ENCODE measurements at places on chromosomes 4 and X.

DNA sequence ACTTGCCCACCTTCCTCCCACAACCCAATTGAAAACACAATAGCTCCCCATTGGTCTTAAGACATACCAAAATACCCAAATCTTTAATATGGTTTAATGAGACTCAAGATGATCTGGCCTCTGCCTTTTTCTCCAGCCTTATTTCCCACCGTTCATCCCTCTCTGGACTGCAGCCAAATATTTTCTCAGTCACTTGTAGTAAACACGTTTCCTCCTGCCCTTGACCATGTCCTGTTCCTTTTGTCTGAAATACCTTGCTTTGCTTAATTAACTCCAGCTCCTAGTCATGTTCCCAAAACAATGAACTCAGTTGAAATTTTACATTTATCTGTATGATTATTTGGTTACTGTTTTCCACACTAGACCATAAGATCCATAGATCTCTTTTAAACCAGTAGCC is 8.4 kb upstream of the NUP54 start:
- DNase-seq: no peak

GRCh38 chr4:42646999-42647541 is 9.8 kb downstream of the ATP8A1 start:
- DNase-seq: no peak

GRCh38 chrX:39690541-39691415 is 407.0 kb downstream of the BCOR start:
- DNase-seq: no peak

DNA sequence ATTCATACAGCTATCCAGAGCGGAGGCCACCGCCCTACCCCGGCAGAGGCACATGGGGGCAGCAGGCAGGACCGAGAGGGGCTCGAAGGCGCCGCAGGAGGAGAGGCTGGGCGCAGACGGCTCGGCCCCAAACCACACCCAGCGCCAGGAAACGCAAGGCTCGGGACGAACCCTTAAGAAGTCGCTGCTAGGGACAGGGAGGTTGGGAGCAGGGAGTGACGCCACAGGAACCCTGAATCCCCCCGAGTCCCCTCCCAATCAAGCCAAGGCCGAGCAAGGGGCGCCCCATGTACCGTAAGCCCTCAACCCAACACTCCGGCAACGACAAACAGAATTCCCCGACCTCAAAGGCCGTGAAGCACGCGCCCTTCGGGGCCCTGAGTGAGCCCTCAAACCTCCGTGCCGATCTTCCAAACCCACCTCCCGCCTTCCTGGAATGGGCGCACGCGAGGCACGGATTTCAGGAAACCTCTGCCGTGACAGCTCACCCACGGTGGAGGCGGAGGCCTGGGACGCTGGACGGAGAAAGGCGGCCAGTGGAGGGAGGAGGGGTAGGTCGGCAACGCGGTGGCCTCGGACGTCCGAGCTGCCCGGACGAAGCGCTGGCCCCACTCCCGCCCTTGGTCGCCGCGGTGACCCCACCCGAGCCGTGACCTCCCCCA is 1.8 kb downstream of the ZFYVE28 start:
- DNase-seq: no peak

DNA sequence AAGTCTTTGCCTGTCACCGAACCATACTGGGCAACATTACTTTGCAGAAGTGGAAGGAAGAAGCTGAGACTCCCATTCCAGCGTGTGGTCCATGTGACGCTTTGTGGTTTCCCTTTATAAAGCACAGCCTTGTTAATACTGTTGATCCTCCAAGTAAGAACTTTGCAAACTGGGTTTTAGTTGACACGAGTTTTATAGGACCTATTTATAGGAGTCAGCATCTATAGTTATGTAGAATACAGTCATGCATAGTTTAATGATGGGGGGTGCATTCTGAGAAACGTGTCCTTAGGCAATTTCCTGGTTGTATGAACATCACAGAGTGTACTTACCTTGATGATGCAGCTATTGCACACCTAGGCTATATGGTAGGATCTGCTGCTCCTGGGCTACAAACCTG is 1879.4 kb upstream of the TENM3 start:
- DNase-seq: no peak

DNA sequence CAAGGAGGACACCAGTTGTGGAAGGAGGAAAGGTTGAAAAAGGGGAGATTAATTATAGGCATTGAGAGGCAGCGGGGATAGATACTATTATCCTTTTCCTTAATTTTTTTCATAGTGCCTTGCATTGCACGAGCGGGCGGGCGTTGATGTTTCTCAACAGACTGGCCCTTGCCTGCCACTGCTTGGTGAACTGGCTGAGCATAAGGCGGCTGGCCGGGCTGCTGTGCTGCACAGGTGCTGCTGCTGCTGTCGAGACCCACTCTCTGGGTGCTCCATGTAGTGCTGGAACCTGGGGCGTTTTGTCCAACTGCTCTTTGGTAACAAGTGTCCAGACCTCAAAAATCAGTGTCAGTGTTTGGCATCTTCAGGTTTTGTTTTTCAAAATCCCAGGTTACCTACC is 83.3 kb upstream of the PAQR3 start:
- DNase-seq: no peak

DNA sequence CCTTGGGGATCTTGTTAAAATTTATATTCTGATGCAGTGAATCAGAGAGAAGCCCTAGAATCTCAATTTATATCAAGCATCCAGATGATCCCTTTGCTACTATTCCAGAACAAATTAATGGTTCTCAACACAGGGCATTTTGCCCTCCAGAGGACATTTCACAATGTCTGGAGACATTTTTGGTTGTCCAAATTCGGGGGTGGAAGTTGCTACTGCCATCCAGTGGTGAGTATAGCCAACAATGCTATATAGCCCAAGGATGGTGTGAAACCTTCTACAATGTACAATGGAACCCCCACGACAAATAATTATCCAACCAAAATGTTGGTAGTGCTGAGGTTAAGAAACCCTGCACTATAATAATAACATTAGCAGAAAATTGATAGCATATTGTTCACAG is 2440.0 kb downstream of the PCDH7 start:
- DNase-seq: no peak

- DNase-seq: no peak
These were observed 3.6 kb upstream of the GPR173 start for GRCh38 chrX:53044995-53045394.

- DNase-seq: no peak
These were observed 94.6 kb upstream of the CASK start for GRCh38 chrX:42017971-42018370.

GRCh38 chr4:165398570-165398969 is 19.8 kb downstream of the CPE start:
- no peak for DNase-seq

DNA sequence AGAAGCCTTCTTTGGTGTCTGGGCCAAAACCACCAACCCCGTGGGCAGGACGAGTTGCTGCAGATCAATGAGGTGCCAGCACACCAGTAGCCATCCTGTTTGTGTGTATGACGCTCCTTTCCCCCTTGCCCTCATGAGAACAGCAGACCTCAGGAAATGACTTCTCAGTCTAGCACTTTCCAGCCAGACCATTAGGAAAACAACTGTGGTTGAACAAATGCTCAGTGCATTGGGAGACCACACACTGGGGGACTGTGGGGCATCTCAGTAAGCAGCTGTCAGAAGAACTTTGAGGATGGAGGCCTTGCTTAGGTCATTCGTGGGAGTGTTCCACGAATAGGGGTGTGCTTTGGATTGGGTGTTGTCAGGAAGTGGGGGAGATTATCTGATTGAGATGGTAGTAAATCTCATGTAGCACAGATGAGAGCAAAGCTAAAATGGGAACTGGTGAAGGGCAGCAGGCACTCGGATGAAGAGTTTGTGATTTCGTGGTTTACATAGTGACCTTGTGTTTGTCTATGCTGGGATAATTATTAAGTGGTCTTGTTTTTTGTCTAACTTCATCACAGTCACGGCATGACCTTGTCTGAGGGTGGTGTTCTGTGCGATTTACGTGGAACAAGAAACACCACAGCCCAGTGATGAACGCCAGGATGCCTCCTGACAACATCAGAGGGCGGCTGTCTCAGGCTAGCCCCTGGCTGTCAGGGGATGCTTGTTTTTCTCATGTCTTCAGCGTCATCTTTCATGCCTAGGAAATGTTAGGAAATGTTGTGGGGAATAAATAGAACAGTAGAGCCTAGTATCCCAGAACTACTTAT is 70.1 kb downstream of the USP46 start:
- DNase-seq: peak; percentile 14

DNA sequence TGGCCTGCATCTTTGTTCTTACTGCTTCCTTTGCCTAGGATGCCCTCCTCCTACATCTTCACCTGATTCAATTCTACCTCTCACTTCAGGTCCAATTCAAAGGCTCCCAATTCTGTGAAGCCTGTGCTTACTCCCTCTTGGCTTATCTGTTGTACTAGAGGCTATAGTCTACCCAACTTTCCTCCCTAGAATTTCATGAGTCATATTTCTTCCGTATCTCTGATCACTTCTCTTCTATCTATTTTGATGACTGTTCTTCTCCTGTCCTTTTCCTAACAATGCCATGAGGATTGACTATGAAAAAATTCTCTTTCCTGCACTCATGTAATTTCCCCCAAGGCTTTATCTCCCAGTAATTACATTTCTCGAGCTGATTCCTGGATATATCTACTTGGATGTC is 96.3 kb downstream of the PLAC1 start:
- no peak for DNase-seq

- no peak for DNase-seq
These were observed 278.6 kb upstream of the GNPDA2 start for GRCh38 chr4:45004847-45005565.

DNA sequence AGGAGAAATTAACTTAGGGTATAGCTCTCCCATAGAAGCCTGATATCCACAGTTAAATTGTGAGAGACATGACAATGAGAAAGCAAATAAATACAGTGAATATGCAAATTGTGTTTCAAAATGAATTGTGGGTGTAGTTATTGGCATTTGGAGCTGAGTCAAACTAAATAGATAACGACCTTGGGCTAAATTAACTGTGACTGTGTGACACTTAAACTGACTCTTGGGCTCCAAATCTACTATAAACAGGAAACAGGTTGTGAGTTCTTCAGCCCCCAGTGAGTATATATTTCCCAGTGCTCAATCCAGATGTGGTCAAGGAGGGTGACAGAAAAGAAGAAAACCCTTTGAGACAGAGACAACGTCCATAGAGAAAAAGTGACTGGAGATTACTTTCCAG is 11.3 kb upstream of the MAGEA10 start:
- no peak for DNase-seq

Measured in stimulated activated CD4-positive, alpha-beta T cell treated with anti-CD3 and anti-CD28 coated beads, Interleukin-1b, Interleukin-23, amount 100 ng/mL, for 48 hours (primary cell).